Fibroblast of the conjunctiva (primary cell): ENCODE measurements at places on chromosomes 3 and 15.
A peak's percentile ranks its signal among the peaks of the same experiment; 100 is the strongest.

- no peak for DNase-seq
Observed at GRCh38 chr3:59867185-59868002, 817.6 kb upstream of the CFAP20DC start.

DNA sequence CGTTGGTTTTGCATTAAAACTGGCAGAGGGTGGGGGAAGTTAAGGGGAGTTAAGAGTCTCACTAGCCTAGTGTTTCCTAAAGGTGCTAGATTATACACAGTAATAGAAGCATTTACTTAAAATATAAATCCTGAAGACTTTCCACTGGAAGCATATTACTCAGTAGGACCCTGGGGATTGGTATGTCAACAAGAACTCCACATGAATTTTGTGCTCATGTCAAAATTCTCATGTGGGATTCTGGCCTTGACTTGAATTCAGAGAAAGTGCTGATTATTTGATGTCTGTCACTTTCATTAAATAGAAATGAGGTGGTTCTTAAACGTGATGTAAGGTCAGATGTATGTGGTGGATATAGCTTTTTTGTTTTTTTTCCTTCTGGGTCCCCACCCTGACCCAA is 997.2 kb downstream of the TUSC7 start:
- peak; percentile 5 for DNase-seq

DNA sequence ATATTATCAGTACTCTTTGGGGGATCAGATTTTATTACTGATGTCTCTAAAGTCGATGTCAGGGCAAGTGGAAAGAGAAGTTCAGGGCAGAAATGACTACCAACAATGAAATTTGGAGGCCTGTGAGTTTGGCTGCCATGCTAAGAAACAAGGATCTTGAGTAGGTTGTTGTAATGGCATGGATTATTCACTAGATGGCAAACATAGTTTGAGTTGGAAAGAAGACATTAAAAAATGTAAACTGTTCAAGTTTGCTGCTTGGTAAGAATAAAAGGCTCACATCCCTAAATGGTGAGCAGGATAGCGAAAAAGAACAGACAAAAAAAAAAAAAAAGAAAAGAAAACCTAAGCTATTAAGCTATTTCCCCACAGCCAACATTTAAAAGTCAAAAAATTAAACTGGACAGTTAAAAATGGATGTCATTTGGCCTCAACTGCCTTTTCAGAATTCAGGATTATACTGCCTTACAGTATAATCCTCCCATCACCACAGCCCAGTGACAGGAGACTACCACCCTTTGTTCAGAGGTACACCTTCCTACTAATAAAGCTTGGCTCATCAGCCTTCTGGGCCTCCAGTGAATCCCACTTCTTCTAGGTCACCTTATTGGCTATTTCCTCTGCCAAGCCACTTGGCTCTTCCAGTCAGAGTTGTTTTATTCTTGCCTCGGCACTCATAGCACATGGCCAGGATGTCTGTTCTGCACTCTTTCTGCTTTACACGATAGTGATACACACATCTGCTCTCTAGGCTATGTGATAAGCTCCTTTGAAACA is 163.7 kb downstream of the PLD1 start:
- DNase-seq, result peak; percentile 71

DNA sequence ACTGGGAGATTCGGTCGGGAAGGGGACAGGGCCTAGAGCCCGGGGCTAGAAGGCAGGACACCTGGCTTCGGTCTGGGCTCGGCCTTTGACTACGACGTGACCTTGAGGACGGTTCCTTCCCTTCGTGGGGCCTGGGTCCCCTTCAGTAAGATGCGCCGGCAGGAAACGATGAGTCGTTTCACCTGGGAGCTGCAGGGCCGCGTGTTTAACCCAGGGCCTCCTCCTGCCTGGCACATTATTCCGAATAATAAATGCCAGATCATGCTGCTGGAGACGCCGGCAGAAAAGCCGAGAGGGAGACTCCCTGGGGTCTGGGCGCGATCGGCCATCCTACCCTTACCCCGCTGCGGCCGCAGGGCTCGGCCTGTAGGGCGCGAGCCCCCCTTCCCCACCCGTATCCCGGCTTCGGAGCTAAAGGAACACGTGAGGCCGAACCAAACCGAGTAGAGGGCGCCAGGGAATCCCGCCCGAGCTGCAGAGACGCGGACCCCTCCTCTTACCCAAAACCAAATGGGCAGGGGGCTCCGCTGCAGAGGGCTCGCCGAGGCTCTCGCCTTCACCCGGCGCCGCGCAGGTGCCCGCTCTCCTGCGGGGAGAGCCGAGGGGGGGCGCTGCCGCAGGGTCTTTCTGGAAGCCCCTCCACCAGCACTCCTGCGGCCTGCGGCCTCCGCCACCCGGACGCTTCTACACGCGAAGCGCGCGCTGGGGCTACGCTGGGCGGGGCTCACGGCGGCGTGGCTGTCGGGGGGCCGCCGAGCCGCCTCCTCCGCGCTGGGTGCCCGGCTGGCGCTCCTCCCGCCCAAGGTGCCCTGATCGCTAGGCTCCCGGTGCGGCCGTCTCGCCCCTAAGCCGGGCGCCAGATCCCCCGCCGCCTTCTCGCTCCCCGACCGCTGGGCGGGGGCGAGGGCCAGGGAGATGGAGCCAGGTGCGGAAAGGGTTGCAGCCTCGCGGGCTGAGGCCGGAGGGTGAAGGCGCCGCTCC is at the start of gene BDH1:
Gene BDH1 (minus strand): TSS at position 688 of the 981 bp plus-strand sequence. CDS start 9,525 bp downstream, outside the sequence.
- no peak for DNase-seq

DNA sequence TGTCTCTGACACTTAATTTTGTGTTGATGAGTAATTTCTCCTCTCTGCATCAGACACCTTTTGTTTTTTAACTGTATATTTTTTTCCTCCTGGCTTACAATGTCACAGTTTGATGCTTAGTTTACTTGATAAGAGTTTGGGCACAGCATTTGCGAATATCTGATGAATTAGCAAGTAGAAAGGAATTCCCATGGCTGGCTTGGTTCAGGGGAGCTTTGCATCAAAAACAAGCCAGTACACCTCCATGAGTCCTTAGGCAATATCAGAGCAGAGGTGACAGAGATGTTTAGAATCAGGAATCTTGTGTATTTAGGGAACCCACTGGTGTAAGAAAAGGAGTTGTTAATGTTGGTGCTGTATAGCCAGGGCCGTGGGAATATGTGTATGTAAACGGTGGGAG is 9.3 kb downstream of the ARHGEF26 start:
- DNase-seq, result no peak

- no peak for DNase-seq
Observed at GRCh38 chr3:63135367-63135766, 142.7 kb upstream of the SYNPR start.

DNA sequence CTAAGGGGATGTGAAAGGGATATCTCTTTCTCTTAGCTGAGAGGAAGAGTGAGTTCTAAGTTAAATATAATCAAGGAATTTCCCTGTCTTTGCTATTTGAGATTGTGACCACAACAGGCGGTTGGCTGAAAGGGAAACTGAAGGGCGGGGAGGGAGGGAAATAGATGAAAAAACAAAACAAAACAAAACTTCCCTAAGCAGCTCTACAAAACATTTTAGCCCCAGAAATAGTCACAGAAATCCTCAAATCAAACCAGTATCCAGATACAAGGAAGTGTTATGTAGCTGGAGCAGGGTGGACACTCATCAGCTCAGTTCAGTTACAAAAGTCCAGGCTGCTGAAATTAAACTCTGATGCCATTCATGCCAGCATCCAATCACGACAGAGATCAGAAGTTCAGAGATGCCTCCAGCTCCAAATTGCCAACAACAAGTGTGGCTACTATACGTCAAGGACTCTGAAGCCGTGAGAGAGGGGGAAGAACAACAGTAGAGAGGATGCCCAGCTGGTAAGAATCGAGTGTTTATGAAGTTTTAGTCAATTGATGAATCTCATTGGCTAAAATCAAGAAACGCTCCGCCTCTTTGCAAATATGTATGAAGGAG is 319 bp upstream of the TP63 start:
- no peak for DNase-seq

DNA sequence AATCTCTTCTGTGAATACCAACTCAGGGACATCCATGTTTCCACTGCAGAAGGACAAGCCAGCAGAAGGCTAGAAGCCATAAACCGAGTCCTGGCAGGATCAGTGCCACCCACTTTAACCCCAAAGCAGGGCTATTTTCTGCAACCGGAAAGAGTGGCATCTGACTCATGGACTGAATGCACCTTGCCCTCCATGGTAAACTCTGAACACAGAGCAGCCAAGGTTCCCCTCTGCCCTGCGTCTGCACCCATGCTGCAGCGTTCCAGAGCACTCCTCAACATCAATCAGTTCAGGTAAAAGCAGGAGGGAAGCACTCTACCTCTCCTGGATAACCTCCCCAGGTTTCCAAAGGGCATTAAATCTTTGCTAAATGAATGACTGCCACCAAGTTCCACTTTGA is 801 bp upstream of the NGRN start:
- no peak for DNase-seq

- no peak for DNase-seq
Observed at GRCh38 chr3:105062853-105063252, 303.9 kb upstream of the ALCAM start.

DNA sequence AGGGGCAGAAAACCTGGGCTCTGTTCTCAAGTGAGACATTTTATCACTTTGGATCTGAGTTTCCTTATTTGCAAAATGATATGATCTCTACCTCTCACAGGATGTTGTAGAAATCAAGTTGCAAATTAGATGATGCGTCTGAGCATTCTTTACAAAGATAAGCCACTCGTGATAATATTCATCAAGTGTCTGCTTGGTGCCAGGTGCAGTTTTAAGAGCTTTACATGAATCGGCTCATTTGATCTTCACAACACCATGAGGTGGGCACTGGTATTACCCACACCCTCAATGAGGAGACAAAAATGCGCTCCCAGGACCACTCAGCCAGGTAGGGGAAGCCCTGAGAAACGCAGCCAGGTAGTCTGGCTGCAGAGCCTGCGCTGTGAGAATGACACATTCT is 59.1 kb upstream of the CA12 start:
- no peak for DNase-seq

DNA sequence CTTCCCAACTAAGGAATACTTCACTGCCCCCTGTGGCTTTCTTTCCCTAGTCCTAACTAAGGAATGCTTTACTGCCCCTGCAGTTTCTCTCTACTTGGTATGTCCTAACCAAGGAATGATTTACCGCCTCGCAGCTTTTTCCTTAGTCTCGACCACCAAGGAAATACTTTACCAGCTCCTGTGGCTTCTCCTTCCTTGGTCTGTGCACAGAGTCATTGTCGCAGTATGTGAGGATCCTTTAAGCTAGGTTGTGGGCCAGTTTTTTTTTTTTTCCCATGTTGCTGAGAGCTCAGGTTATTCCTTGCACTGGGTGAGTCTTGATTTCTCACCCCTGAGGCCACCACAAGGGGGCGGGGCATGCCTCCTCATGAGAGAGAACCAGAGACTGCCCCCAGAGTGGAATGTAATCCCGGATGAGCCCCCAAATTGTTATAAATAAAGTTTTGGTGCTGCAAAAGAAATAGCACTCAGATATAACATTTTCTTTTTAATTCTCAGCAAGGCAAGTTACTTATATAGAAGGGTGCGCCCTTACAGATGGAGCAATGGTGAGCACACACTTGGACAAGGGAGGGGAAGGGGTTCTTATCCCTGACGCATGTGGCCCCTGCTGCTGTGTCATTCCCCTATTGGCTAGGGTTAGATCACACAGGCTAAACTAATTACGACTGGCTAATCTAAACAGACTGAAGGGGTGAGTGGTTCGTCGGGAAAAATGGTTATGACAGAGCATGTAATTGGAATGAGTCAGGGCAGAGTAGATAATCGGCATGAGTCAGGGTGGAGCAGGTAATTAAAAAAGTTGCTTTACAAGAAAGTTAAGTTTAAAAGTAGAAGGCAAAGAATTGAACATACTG is 27.0 kb downstream of the NDUFB4 start:
- DNase-seq, result no peak

DNA sequence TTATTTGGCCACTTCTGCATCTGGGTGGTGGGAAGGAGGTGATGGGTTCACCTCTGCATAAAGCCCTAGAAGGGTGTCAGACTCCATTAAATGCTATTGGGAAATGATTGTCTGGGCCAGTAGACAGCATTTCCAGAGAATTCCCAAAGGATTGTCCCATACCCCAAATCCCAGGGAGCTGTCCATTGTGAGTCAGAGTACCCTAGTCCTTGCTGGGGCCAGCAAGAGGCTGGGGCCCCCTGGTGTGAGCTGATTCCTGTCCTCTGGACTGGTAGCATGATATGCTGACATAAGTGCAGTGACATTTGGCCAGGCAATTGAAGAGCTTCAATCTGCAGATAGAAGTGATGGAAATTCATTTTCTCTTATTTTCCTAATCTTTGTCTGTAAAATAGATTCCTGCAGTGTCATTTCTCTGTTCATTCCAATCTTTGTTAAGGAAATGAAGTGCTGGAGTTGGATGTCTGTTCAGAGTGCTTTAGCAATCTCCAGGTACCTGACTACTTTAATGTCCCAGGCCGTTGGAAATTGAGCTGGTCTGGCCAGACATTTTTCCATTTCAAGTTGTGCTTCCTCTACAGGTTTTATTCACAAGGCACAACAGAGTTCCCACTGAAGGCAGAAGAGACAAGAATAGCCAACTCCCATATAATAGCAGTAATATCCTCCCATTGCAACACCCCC is 91.2 kb downstream of the RPLP1 start:
- no peak for DNase-seq
